Urothelium cell line (cell line): ENCODE measurements at places on chromosomes 1 and 21.

DNA sequence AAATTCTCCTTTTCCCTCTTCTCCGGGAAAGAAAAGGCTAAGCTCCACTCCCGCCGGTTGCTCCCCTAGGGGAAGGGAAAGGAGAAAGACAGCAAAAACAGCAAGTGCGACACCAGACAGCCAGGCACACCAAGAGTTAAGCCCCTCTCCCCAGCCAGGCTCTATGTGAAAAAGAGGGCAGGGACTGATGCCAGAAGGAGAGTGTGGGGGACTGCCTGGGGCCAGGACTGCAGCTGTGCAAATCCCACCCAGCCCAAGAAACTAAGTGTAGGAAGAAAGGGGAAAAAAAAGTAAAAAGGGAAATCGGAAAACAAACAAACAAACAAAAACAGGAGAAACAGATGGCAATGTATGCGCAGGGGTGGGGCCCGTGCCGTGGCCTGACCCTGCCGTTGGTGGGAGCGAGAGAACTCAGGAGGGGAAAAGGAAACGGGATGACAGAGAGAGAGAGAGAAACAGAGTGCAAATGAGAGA lies 27.7 kb upstream of the FMO1 start:
- DNase-seq, result peak; percentile 59

DNA sequence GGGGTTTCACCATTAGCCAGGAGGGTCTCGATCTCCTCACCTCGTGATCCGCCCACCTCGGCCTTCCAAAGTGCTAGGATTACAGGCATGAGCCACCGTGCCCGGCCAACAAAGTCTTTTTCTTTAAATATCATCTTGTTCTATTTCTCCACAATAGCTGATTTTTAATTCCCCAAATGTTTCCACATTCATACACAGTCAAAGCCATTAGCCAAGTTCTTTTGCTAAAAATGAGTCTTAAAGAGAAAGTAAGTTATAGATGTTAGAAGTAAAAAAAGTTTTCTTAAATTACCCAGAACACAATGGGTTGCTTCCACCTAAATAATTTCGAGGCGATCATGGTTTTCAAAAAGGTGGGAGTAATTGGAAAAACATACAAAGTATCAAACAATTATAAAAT lies 30.6 kb downstream of the C2CD2 start:
- DNase-seq, result no peak

GRCh38 chr21:45981151-45982091 lies at the start of gene COL6A1:
TSS of gene COL6A1 (plus strand) at chr21:45981770. CDS start at chr21:45981851, 81 bp downstream.
- peak; percentile 86 for DNase-seq

- no peak for DNase-seq
These were observed 16.8 kb downstream of the STRIP1 start for GRCh38 chr1:110051262-110051648.

GRCh38 chr1:39103328-39104157 lies 77.4 kb downstream of the NDUFS5 start:
- no peak for DNase-seq

GRCh38 chr1:22646384-22646783 lies 3.0 kb downstream of the C1QC start:
- no peak for DNase-seq

DNA sequence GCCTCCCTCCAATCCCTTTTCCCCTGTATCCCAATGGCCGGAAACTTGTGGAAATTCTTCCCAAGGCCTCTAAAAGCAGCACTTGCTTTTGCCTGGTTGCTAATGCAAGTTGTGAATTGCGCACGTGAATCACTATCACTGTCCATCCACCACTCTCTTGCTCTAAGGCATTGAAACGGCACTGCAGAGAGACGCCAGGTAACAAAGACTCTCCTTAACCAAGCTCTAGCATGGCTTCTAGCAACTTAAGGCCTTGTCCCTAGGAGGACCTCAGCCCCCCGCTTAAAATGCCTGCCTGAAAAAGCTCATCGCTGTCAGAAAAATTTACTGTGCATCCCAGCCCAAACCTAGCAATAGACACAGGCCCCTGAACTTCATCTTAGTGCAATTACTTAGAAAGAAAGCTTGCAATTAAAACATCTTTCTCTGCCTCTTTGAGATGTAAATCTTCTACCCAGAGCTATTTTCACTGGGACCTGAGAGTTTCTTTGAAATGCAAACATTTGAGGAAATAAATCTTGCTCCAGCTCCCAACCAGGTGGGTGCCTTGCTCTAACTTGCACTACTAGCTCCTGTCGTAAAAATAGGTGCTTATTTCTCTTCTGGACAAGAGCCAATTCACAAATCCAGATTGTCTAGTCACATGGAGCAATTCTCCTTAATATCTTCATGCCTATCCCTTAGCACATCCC lies 32.9 kb upstream of the ITLN2 start:
- DNase-seq, result no peak

DNA sequence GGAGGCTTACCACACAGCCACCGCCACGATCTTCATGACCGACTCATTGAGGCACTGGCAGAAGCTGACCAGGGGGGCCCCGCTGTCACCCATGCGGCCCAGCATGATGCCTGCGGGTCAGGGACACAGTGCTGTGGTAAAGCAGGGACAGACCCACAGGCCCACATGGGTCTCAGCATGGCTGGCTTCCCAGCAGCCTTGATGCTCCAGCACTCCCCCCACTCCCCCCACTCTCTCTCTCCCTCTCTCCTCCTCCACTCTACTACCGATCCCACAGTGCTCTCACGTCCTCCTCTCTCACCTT lies 31.4 kb downstream of the PODN start:
- no peak for DNase-seq

DNA sequence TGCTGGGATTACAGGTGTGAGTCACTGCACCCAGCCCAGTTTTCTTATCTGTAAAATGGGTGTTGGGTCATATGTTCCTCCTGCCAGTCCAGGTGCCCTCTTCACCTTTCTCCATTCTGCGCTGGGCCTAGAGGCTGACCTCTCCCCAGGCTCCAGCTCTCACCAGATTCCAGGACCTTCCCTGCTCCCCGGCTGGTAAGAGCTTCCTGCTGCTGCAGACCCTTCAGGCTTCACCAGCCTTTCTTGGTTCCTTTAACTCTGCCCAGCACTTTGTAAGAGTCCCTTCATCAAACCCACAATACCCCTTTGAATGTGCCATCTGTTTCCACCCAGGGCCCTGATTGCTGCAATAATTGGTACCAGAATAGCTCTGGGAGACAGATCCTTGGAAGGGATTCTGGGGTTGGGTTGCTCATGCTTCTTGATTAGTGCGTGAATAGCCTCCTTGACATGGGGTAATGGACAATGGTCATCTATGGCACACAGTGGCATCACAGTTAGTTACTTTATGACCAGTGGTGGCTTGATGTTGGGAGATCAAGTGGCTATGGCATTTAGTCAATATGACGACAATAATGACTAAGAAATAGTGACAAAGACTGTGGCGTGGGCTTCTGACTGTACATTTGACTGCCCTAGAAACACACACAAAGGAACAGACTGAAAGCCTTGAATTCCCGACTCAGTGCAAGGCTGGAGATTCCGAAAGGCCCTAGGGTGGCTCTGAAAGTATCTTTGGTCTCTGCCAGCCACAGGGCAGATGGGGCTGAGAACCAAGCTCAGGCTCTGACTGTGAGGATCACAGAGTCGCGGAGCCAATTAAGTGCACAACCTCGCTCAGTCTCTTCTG lies 67.3 kb downstream of the SLC9A1 start:
- DNase-seq, result no peak

GRCh38 chr1:25099343-25099951 lies 132.9 kb downstream of the SYF2 start:
- DNase-seq, result no peak

GRCh38 chr1:192159014-192159413 lies 752 bp downstream of the RGS18 start:
- no peak for DNase-seq

DNA sequence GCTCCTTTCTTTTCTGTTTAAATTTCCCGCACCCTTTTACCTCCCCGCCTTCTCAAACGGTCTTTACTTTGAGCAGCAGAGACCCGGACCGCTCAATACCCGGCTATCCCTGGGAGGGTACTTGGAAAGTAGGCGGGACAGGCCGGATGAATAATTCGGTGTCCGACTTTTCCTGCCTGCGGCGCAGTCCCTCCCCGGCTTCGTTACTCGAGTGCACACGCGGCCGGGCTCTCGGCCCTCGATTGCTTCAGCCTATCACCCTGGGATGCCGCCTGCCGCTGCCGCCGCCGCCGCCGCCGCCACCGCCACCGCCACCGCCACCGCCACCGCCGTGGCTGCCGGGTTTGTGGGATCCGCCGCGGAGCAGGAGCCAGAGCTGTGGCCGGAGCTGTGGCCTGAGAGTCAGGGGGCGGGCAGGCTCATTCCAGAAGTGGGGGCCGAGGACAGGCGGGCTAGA lies 382 bp upstream of the RASAL2 start:
- DNase-seq, result peak; percentile 97

- DNase-seq, result peak; percentile 95
These were observed 121.2 kb downstream of the EPHB2 start for GRCh38 chr1:22831729-22832413.

- DNase-seq, result no peak
These were observed 11.6 kb downstream of the MTARC1 start for GRCh38 chr1:220798338-220798737.

DNA sequence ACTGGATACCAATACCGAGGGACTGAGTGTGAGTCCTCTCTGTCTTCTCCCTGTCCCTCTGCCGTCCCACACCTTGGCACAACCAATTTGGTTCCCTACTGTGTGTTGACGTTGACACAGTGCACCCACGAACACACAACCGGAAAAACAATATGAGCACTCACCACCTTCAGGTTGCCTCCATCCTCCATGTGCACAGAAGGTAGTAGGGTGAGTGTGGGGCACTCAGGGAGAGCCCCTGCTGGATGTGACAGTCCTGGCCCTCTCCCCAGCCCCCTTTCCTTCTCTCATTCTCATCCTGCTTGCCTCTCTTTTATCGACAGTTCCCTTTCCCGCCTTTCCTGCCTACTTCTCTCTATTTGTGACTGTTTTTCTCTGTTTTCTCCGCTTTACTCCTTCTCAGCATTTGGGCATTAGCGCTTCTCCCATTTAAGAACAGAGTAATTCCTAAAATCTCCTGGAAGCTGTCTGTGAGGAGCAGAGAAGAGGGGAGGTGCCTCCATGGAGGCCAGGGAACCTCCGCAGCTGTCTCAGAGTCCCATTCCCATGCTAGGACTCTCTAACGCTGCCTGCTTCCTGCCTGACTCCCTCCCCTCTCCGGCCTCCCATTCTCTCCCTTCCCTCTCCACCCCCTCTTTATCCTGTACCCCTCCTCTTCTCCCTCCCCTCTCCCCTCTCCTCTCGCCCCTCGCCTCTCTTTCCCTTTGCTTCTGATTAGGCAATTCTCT lies 16.4 kb downstream of the CADM3 start:
- no peak for DNase-seq

DNA sequence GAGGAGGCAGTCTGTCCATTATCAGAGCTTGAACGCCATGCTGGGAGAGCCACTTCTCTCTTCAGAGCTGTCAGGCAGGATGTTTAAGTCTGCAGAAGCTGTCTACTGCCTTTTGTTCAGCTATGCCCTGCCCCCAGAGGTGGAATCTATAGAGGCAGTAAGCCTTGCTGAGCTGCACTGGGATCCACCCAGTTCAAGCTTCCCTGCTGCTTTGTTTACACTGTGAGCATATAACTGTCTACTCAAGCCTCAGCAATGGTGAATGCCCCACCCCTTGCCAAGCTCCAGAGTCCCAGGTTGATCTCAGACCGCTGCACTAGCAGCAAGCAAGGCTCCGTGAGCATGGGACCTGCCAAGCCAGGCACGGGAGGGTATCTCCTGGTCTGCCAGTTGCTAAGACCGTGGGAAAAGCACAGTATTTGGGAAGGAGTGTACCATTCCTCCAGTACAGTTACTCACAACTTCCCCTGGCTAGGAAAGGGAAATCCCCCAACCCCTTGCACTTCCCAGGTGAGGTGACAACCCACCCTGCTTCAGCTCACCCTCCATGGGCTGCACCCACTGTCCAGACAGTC lies 32.5 kb downstream of the RGS13 start:
- no peak for DNase-seq

- no peak for DNase-seq
These were observed 273.7 kb downstream of the SRGAP2C start for GRCh38 chr1:121458291-121459048.

- DNase-seq, result peak; percentile 6
These were observed 60.5 kb downstream of the CLIC4 start for GRCh38 chr1:24805534-24806301.

- no peak for DNase-seq
These were observed 98.8 kb upstream of the ZBTB40 start for GRCh38 chr1:22352896-22353295.

DNA sequence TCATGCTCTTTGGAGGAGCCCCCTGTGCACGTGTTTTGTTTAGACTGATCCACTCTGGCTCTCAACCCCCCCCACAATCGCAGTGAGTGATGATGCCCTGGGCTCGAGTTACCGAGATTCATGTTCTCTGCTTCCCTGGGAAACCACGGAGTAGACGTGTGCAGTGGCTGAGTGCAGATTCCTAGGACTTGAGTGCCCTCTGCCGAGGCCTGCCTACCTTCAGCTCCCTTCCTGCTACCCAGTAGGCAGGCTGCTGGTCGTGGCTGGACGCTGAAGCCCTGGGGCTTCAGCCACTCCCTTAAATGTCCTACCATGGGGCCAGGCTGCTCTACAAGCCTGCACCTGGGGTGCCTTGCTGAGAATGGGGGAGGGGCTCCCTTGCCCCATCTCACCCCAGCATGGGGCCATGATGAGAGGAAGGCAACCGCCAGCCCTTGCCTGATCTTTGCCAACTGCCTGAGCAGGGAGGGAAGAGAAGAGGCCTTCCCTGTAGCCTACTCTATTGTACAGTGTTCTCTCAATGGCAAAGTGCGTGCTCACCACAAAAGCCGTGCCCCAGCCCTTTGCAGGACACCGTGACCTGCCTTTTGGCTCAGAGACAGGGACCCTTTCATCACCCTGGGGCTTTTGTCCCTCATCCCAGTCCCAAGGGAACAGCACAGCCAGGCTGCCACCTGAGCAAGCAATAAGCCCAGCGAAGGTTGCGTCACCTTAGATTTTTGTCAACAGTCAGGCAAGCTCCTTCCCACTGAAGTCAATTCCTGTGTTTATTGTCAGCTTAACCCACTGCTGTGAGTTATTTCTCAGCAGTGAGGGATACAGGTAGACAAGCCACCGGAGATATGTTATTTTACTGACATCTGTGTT lies 4.1 kb upstream of the GRIK3 start:
- peak; percentile 33 for DNase-seq

DNA sequence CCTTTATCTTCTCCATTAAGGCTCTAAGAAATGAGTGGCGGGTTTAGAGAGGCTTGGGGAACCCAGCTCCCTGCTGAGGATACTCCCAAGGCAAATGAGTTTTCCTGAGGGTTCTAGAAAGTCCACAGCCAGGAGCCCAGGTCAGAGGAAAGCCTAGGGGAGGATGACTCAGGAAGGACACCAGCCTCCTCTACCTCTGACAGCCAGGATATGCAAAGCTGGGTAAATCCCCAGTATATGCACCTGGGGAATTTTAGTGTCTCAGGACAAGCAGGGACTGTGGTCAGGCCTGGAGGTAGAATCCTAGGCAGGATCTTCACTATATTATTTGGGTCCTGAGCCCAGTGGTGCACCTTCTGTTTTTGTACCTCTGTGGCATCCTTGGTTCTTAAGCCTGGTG lies 23.5 kb upstream of the WNT4 start:
- DNase-seq, result no peak

DNA sequence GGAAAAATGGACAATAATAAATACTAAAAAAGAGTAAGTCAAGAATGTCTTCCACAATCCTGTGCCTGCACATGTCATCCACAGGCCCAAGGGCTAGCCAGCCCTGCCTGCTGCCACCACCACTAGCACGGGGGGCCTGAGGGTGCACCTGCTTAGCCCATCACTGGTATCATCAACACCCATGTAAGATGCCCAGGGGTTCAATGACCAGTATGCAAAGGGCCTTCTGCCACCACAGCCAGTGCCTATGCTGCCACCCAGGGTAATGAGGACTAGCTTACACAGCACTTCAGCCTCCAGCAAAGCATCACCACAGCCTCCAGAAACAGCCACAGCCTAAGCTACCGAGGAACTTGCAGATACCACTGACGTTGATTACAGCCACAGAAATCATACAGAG lies 46.3 kb downstream of the POFUT2 start:
- no peak for DNase-seq
